ENCODE measurements at places on chromosomes 7 and 10. TPM values are rescaled to one million over a fixed set of nuclear protein-coding genes. Genes with fewer than 3 reads are reported as not detected.

Gene TLX1
- 31.1 TPM for total RNA-seq

- H3K4me1 ChIP-seq = no peaks in the 10 kb centered on the region
- peaks cover 6% of the 10 kb centered on the region for H3K27me3 ChIP-seq
- H3K27ac ChIP-seq = no peak overlapping the region
- DNase-seq = no peak
Measured at GRCh38 chr10:126433351-126433750, 45.1 kb upstream of the ADAM12 start.

- H3K4me3 ChIP-seq = no peak overlapping the region
- DNase-seq = peak; percentile 45
- no peak overlapping the region for H3K27ac ChIP-seq
- H3K4me1 ChIP-seq = no peaks in the 10 kb centered on the region
Measured at GRCh38 chr7:45601816-45602540, 27.8 kb downstream of the ADCY1 start.

DNA sequence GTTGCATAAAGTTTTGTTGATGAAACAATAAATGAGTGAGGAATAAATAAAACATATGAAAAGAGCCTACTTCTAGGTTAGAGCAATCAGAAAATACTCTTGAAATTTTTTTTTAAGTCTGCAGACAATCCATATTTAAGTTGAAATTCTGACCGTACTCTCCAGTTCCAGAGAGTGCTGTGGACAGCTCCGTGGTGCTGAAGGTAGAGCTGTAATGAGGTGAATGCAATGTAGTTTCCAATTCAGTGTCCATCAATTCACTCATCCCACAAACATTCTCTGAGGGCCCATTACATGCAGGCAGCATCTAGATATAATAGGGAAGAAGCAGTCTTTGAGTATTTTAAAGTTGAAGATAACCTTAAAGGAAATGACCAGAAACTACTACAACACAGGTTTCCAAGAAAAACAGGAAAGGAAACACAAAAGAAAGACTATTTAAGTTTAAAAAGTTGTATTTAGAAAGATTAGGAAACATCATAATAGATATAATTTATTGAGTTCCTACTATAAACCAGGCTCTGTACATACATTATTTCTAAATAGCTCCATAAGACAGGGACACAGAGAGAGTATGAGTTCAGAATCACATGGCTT is 44.0 kb upstream of the CRTAC1 start:
- H3K4me3 ChIP-seq = no peak overlapping the region
- DNase-seq = no peak
- H3K27me3 ChIP-seq = no peaks in the 10 kb centered on the region

DNA sequence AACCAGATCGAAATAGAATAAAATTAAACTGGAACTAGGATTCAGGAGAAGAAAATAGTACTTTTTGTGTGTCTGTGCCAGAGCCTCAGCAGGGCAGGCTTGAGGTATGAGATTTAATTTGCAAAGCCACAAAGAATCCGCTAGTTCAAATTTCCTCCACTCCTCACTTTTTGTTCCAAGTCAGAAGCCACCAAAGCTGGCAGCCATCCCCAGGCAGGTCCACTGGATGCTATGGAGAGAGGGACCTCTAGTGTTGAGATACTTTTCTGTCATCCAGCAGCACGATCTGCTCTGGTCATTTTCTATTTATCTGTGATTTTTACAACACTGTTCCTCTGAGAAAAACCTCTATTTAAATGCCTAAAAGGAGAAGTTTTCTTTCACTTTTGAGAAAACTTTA is 147.9 kb upstream of the FRMD4A start:
- DNase-seq = no peak
- H3K4me3 ChIP-seq = no peak overlapping the region
- no peaks in the 10 kb centered on the region for H3K36me3 ChIP-seq
- no peaks in the 10 kb centered on the region for H3K27me3 ChIP-seq

DNA sequence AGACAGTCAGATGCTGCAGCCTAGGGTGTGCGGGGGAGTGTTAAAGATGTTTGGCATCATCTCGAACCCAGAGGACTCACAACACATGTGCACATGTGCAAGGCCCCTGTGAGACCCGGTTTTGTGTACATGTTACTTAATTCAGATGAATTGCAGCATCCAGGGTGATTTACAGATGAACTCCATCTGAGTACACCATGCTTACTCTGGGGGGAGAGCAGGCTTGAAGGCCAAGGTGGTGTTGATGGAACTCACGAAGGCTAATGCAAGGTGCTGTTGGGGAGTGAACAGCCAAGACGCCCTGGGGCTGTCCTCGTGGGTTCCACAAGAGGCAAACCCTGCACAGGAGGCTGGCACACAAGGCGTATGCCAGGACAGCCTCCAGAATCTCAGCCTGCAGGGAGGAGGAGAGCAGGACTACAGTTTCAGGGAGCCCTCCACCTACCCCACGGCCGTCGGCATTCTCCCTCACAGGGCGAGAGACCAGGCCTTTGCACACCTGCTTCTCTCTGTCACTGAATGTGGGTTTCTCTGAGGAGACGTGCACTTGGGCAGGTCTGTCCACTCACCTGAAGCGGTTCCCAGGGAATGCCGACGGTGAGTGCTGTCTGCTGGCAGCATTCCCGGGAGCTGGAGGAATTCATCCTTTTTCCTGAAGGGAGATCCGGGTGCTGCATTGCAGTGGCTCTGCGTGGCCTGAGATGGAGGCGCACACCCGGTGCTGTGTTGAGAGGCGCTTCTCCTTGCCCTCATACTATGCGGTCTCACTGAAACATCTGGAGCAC is 178.5 kb upstream of the RNF32 start:
- no peak for DNase-seq
- H3K27ac ChIP-seq = no peak overlapping the region
- H3K27me3 ChIP-seq = no peaks in the 10 kb centered on the region
- H3K4me1 ChIP-seq = no peaks in the 10 kb centered on the region
- no peaks in the 10 kb centered on the region for H3K36me3 ChIP-seq
- no peak overlapping the region for H3K4me3 ChIP-seq

- no peaks in the 10 kb centered on the region for H3K36me3 ChIP-seq
- DNase-seq = no peak
- no peak overlapping the region for H3K4me3 ChIP-seq
- H3K27ac ChIP-seq = peak overlapping the region; percentile 52
- peaks cover 7% of the 10 kb centered on the region for H3K27me3 ChIP-seq
Measured at GRCh38 chr10:48633381-48634197, 28.7 kb upstream of the ARHGAP22 start.

Data from spleen (tissue), 13 donors.